Omental fat pad (tissue), 4 donors: ENCODE measurements at places on chromosomes 13 and 19.

GRCh38 chr13:41461527-41462139, 4.3 kb downstream of the RGCC start:
- DNase-seq = no peak

DNA sequence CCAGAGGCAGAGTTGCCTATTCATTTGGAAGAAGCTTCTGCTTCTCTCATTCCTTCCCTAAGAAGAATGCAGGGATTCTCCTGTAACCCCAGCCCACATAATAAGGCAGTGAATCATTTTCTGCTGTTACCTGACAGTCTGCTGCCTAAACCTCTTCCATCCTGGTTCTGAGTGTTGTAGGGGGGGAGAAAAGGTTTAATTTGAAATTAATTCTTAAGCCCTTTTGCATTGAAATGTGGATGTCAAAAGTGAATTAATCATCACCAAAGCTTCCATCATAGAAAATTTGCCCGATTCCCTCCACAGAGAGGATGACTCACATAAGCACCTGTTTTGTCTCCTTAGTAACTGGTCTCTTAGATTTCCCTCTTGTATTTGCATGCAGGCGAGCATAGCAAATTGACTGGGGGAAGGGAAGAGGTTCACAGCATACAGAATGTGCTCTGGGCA, 146.7 kb upstream of the FNDC3A start:
- DNase-seq = no peak

GRCh38 chr19:13985771-13986347, 20.3 kb downstream of the RFX1 start:
- no peak for DNase-seq

DNA sequence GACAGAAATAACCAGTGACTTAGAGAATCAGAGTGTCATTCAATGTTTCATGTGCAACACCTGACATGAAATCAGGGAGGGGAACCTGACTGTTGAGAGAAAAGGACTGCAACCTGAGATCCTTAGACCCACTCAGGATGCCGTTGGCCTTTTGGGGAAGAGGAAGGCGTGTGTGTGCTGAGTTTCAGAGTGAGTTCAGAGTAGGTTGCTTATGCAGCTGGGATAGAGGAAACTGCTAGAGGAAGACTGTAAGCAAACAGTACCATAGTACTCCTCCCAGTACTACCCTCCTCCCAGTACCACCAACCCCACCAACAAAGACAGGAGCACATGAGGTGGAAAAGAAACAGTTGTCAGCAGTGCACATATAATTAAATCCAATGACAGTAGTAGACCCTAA, 63.7 kb downstream of the KL start:
- DNase-seq = no peak

- no peak for DNase-seq
Measured at GRCh38 chr19:39078436-39079200, 5.5 kb upstream of the ACP7 start.

- no peak for DNase-seq
Measured at GRCh38 chr13:79692846-79693245, 211.9 kb downstream of the NDFIP2 start.

DNA sequence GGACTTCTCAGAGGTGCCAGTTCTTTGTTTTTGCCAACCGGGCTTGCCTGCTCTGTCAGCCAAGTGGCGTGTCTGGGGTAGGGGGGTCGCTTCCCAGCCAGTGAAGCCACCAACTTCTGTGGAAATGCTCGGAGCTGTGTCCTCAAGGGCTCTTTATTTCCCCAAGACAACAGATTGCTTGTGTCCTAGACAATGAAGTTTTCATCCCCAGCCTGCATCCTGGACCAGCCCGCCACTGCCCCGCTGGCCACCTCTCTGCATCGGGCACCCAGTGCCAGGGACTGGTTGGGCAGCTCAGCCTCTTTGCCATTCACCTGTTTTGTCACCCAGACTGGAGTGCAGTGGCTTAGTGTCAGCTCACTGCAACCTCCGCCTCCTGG, 3.7 kb downstream of the RAB11B start:
- DNase-seq = no peak
